ENCODE measurements at places on chromosomes 12 and 14.
A peak's percentile ranks its signal among the peaks of the same experiment; 100 is the strongest.

DNA sequence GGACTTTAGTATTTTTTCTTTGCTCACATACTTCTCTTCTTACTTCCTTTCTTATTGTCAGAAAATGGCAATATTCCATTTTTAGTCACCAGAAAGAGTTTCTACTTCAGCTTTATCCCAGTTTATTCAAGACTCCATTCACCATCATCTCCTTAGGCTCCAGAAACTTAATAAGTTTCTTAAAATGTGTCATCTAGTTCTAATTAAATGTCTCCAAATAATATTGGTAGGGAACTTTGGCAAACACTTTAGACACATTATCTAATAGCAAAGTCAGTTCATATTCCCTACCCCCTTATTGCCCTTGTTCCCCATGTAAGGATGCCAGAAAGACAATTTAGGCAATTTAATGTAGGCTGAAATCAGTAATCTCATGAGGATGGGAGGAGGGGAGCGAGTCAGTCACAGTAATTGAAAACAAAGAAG, 15.1 kb downstream of the EPYC start:
- DNase-seq = no peak

GRCh38 chr14:55243386-55243785, 27.8 kb upstream of the FBXO34 start:
- DNase-seq = no peak

- DNase-seq = no peak
These were observed 64.4 kb downstream of the TMX1 start for GRCh38 chr14:51304438-51304837.

DNA sequence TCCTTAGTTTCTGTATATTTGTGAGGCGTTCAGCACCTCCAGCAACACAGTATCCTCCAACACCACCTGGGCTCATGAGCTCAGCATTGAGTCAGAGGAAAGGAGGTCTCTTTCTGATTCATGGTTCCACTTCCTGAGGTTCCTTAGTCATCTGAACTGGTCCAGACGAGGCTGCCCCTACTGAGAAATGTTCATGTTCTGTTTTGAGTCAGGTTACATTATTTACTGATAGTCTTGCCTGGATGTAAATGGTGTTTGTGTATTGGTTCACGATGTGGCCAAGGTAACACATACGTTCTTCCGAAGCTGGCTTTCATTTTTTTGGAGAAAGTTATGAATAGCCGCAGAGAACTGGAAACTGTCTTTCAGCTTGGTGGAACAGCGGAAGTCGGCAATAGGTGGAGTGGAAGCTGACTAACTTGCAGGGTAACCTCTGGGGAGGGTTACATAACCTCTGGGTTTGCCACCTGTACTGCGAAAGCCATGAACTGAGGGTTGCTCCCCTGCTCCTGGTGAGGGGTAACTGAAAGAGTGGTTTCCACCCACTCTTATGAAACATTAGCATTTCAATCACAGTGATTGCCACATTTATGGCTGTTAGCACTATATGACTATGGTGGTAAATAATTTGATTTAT, 42.2 kb upstream of the MANSC4 start:
- no peak for DNase-seq

DNA sequence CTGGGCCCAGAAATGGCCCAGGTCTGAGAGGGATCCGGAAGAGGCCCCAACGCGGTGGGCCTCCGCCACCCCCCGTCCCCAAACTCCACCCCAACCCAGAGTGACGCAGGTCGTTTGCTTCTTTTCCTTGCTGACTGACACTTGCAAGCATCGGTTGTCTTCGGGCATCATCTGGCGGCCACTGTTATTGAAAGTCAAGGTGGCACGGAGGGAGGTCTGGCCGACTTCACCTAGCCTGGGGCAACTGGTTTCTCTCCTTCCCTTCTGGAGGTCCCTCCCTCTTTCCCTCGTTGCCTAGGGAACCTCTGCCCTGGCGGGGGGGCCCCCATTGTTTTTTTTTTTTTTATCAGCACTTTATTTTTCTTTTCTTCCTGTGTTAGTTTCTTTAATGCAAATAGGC, 241.8 kb downstream of the ALG10 start:
- DNase-seq = no peak

GRCh38 chr12:57128519-57129247, 400 bp downstream of the LRP1 start:
- DNase-seq = no peak

DNA sequence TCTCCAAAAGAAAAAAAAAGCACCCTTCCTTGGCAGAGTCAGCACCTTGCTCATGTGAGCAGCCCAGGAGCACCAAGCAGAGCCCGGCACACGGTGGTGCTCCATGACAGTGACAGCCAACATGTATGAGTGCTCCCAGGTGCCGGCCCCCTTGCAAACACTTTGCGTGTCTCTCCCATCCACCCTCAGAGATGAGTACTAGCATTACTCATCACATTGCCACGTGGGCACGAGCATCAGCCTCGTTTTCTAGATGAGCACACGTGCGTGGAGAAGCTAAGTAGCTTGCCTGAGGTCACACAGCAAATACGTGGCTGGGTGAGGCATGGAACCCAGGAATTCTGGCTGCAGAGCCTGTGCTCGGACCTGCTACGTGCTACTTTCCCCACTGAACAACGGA, 177.9 kb upstream of the PRMT8 start:
- DNase-seq = no peak

GRCh38 chr12:20144341-20144740, 224.0 kb upstream of the PDE3A start:
- no peak for DNase-seq

DNA sequence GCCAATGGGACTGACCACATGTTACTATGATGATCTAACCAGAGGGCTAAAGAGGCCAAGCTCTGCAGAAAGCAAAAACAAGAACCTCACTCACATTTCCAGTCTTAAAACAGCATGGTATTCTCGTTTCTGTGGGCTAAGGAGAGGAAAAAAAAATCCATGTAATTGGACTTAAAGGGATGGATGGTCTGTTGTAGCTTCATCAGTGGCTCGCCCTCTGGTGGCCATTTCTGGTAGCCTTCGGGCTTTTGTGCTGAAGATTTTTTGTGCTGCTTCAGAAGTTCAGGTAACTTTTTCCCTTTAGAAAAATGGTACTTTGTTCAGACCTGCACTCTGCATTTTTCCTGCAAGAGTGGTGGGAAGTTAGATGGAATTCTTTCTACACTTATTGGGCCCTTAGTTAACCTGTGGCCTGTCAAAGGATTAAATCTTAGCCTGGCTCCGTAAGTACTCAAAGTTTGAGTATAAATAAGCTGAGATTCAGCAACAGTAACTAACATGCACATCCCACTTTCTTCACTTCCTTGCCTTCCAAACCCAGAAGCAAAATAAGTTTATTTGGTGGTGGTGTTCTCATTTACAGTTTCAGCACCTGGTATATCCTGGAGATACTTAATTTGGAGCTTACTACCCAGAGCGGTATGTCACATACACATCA, 22.3 kb downstream of the DCAF4 start:
- peak; percentile 85 for DNase-seq

DNA sequence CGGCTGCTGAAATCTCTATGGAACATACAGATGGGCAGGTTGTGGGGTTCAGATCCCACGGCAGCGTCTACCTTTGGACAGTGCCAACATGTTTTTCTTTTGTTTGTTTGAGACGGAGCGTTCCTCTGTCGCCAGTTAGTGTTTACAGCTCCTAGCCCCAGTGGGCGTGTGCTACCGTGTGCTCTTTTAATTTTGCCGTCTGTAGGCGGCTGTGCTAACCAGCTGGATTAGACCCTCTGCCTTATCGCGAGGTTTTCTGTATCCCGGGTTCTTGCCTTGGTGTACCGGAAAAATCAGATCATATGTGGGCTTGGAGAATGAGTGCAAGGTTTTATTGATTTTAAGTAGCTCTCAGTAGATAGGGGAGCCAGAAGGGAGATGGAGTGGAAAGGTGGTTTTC, 9.8 kb upstream of the GALNT6 start:
- no peak for DNase-seq

DNA sequence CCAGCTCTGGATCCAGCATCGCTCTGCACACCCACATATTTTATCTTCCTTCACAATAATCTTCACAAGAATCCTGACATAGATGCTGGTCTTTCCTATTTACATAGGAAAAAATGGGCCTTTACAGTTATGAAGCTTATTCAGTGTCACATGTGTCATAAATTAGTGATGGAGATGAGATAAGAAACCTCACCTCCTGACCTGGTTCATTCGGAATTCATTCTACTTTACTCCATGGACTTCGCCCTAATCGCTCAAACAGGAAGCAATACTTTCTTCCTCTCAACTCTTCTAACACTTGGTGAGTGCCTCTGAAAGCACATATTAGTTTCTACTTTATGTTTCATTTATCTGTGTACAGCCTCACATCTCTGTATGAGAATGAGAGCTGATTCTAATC, 12.0 kb upstream of the SINHCAF start:
- no peak for DNase-seq

GRCh38 chr12:116423094-116423493, 136.1 kb upstream of the MAP1LC3B2 start:
- no peak for DNase-seq

- no peak for DNase-seq
These were observed 473.0 kb downstream of the PCNX1 start for GRCh38 chr14:71380271-71380670.

DNA sequence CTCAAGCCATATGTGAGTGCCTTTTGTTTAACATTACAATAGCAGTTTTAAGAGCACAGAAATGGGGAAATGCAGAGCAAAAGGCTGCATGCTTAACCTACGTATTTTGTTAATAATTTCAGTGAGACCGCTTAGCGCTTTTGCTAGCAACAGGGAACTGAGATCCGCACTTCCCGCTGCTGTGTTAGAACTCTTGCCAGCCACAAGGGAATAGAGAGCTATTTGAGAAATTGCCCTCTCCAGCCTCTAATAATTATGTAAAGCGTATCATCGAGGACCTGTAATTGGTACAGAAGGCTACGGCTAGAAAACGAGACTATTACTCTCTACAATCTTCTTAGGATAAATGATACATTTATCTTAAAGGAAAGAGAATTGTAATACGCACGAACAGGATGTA, 205.2 kb upstream of the GRIP1 start:
- DNase-seq = no peak

DNA sequence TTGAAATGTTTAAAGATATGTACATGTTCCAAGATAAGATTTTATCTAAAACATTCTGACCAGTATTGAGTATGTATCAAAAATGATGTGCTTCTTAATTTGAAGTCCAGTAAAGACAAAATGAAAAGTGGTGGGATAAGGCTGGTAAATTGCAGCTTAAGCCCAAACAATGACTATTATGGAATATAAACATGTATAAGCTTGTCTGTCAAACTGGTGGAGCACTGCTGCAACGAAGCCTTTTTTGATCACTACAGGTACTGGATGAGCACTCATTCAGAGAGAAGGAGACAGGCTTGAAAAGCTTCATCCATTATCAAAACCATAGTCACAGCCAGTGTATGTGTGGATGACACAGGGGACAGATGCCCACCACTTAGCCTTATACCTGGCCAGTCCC, 138.4 kb downstream of the ATP23 start:
- DNase-seq = no peak

DNA sequence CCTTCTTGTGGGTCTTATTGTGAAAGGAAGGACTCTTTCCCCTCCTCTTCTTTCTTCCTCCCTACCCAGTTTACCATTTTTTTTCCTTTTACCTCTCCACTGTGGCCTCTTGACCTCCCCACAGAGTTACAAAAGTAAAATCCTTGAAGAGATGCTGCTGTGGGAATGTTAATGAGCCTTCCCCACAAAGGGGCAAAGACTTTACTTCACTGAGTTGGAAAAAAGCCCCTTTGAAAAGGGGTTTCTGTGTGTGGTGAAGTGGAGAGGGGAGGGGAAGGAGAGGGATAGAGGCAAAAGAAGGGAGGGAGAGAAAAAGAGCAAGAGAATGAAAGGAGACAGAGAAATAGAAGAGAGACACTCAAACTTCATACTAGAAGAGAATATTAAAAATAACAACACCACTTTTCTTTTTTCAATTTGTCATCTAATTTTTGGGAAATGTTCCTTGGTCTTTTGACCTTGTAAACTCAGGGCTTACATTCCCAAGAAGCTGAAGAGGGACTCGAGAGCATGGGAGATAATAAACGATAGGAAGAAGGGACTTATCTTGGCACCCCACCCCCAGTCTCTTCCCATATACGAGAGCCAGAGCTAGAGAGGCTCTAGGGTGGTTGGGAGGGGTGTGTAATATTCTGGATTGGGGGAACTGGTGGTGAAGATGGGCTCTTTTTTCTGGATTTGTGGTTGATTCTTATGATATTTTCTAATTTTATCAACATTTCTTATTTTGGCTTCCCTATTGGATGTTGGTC, 13.2 kb upstream of the SALL2 start:
- no peak for DNase-seq

GRCh38 chr12:24701343-24701742, 247.6 kb downstream of the BCAT1 start:
- no peak for DNase-seq

DNA sequence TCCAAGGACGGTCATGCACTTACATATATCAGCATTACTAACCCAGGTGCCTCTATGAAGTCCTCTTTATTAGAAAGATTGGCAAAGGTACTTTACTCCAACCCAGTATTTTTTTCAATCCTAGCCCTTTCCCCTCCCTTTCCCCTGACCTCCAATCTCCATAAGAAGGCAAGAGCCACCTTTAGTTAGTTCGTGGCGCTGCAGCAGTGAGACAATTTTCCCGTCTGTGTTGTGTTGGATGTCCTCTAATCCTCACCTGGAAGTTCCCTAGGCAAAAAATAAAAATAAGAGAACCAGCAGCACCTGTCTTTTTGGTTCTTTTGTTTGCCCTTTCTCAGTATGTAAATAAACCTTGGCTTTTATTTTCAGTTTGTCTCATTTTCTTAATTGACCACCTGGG, 439.6 kb upstream of the LRFN5 start:
- no peak for DNase-seq

DNA sequence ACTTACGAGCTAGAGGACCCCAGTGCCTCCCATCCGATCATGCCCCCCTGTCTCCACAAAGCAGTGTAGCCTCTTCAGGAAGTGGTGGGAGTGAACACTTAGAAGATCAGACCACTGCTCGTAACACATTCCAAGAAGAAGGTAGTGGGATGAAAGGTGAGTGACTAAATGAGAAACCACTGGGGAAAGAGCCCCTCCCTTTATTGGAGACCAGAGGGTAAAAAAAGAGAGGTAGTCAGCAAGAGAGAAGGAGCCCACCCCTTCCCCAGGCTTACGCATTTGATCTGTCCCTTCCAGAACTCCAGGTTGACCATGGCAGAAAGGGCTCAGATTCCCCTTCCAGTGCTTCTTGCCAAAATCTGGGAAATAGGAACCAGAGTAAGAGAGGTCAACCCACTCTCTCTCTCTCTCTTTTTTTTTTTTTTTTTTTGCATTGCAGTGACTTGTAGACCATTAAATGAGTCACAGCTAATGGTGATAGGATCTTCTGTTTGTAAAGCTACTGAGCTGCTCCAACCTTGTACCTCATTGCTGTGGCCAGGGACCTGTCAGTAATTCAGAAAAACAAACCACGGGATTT, 165.4 kb downstream of the GCH1 start:
- DNase-seq = no peak
